ENCODE measurements at places on chromosomes 16 and 17.

GRCh38 chr16:4618645-4619418, 4.1 kb upstream of the UBALD1 start:
- no peak for DNase-seq

DNA sequence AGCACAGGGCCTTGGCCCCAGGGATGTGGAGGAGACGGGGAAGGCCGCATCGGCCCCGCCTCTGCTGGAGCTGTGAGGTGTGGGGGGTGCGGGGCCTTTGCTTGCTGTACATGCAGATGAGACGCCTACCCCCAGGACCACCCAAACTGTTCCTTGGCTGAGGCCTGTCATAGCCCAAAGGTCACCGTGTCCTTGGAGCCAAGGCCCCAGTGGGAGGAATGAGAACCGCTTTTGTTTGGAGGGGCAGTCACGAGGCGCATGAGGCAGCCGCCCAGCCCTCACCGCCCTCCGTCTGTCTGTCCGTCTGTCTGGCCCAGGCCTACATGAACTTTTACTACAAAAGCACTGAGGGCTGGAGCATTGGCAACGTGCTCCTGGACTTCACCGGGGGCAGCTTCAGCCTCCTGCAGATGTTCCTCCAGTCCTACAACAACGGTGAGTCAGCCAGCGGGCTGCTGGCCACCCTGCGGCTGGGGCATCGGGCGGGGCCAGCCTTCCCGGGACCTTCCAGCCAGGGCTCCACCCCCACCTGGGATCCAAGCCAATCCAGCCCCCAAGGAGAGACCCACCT, 8.8 kb downstream of the TAX1BP3 start:
- DNase-seq = no peak

DNA sequence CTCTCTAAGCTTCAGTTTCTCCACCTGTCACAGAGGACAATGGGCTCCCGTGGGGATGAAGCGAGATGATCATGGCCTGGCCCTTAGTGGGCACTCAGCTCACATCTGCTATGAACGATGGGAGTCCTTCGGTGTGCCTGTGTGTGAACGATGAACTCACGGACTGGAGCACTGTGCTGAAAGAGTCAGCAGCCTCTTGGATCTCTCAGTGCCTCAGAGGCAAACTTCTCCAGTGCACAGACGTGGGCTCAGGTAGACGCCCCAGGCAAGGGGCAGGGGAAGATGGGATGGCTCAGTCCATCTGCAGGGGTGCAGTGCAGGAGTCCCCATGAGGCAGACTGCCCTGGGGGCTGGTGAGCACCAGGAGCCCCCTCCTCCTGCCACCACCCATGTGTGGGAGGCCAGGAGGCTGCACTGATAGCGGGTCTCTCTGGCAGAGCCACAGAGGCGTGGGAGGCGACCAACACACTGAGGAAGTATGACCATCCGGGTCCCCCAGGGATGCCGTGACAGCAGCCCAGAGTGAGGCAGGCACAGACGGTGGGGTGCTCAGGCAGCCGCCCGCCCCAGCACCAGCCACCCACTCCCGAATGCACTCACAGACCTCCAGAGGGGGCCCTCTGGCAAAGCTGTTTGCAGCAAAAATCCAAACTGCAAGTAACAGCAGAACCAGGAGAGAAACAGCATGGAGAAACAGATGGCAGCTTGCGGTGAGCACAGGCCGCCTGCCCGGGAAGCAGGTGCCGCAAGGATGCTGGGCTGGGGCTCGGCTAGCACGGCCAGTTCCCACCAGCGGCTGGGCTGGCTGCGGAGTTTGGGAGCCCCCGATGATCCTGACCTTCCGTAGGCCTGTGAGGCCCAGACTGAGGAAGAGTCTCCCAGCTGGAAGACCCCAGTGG, 82.7 kb downstream of the RPH3AL start:
- DNase-seq = no peak

DNA sequence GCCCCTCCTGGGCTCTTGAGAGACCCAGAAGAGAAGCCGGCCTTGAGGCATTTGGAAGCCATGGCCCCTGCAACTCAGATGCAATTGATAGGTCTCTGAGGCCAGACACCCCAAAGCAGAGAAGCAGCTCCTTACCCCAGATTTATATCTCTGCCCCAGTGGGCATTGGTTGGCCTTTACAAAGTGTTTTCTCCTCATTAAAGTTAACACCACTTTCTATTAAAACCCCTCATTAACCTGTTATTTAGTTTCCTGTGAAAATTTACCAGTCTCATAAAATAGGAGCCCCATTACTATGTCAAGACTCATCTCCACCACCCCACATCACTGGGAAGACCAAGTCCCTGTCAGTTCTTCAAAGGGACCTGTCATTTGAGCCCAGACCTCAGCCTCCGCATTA, at the start of gene KRT35:
Gene KRT35 (minus strand): TSS at position 116 of the 400 bp plus-strand sequence. CDS start 54 bp downstream, at position 62.
- DNase-seq = no peak

DNA sequence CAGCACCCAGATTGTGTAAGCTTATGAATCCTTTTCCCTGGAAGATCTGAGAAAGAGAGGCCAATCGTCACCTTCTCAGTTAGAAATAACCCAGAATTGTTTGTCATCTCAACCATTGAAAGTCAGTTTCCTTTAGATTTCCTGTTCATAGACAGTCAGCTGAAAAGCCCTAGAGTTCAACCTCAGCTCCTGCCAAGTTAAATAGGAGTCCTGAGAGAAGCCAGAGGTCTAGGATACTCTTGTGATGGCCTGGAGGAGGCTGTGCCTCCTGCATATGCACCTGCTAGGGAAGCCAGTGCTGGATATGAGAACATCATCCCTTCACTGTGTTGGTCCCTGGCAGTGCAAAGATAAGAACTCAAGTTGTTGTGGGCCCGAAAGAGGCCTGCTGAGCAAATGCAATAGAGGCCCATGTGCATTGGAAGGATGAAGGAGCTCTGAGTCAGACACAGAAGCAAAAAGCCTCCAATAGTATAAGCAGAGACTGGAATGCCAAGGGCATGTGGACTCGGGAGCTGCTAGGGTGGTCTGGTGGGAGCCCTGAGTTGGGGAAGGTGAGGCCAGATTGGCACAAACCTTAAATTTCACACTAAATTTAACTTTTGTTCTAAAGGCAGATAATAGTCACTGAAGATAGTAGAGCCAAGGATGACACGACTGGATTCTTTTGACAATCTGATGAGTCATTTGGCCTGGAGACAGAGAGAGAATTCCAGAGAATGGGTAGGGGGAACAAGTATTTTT, 520.9 kb upstream of the CDH5 start:
- no peak for DNase-seq

DNA sequence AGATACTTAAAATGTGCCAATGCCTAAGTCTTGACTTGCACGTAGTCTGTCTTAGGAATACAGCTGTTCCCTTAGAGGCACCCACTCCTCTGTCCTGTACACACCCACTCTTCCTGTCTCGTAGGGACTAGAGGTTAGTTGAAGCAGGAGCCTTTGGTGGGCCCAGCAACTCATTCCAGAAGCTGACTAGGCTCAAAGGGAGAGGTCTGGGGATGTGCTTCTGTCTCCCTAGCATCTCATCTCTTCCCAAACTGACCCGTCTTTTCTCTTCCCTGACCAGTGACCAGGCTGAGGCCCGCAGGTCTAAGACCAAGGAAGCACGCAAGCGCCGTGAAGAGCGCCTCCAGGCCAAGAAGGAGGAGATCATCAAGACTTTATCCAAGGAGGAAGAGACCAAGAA, 4.2 kb downstream of the RPL19 start:
- no peak for DNase-seq

GRCh38 chr16:86306811-86307513, 203.4 kb upstream of the FOXF1 start:
- DNase-seq = no peak

DNA sequence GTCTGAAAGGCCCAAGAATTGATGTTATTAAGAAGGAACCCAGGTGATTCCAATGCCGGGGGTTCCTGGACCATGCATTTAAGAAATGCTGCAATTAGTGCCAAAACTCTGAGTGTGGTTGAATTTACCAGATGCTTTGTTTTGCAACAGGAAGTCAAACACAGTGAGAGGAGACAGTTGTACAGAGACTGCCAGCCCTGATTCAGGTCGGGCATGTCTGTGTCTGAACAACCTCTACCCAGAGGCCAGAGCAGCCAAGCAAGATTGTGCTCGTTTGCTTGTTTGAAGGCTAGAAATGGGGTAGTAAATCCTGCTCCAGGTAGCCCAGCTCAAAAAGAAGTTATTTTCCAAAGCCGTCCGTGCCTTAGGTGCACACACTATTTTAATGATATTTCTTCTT, 412.4 kb upstream of the ERCC4 start:
- DNase-seq = no peak

- no peak for DNase-seq
Observed at GRCh38 chr17:48055531-48056245, 7.5 kb downstream of the NFE2L1 start.

- DNase-seq = no peak
Observed at GRCh38 chr17:7039832-7040231, 4.0 kb downstream of the SLC16A13 start.

DNA sequence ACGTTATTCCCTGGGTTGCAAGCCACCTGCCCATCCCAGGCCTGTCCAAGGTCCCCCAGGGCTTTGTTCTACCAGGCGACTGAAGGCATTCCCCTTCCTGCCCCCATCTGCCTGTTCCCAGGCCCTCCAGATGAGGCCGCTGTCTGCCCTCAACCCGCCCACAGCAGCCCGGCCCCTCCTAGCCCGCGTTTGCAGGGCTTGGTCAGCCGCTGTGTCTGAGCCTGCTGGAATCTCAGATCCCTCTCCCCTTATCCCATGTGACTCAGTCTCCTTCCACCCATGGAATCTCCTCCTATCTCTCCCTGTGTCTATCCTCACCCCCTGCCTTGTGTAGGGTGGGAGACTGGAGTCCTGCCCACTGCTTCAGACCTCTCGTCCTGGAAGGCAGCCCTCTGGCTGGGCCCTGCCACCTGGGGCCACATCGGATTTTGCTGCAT, 186.0 kb upstream of the TNRC6C start:
- DNase-seq = peak; percentile 43

DNA sequence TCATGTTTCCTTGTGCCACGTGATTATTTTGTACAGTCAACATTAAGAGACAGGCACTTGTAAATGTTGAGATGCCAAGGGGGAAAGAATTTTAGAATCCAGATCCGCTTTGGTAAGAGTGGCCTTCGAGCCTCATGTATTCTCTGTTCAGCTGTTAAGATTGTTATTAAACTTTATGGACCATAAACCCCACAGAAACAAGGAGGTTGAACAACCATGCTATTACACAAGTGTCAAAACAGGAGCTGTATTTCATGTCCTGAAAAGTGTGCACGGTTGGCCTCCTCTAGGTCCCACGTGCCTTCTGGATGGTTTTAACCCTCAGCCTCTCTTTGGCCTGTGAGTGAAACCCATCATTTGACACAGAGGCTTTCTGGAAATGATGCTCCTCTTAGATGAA, 691.3 kb downstream of the MAF start:
- no peak for DNase-seq

GRCh38 chr17:7889166-7889955, 772 bp downstream of the CHD3 start:
- DNase-seq = no peak

DNA sequence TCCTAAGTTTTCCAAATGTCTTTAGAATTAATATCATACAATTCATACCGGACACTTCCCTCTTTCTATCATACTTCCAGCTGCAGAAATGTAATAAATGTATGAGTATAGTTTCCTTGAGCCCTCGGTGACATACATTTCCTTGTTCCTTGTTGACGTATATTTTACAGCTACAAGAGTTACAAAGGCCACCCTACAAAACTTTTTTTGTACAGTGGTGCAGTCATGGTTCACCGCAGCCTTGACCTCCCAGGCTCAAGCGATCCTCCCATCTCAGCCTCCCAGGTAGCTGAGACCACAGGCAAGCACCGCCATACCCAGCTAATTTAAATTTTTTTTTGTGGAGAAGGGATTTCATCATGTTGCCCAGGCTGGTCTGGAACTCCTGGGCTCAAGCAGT, 7.2 kb upstream of the DUS1L start:
- DNase-seq = no peak

- DNase-seq = no peak
Observed at GRCh38 chr16:81080233-81080632, 3.2 kb upstream of the C16orf46 start.

GRCh38 chr17:43308999-43309398, 75.2 kb upstream of the RNU2-1 start:
- DNase-seq = no peak

DNA sequence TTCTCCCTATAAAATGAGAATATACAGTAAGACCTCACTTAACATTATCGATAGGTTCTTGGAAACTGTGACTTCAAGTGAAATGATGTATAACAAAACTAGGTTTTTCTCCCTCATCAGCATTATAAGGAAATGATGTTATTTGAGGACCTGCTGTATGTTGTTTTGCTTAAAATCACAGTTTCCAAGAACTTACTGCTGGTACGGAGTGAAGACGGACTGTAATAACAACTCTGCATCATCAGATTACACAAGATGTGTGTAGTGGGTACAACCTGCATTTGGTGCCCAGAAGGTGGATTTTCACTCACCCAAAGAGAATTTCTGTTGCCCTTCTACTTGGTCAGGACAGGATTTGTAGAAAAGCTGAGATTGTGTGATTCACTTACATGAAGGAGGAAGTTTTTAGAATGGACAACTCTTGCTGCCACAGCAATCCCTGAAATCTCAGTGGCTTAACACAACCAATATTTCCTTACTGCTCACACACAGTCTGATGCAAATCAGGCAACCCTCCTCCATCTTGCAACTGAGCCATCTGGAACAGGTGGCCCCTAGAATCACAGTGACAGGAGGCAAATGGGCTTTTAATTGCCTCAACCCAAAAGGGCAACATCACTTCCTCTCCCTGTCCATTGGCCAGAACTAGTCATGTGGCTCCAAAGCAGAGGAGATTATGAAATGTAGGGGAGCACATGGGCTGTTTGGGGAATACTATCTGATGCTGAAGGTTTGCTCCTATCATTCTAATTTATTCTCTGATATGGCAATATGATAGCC, 67.6 kb upstream of the CACNG5 start:
- DNase-seq = no peak

- no peak for DNase-seq
Observed at GRCh38 chr17:57484826-57485565, 228.7 kb downstream of the MSI2 start.

DNA sequence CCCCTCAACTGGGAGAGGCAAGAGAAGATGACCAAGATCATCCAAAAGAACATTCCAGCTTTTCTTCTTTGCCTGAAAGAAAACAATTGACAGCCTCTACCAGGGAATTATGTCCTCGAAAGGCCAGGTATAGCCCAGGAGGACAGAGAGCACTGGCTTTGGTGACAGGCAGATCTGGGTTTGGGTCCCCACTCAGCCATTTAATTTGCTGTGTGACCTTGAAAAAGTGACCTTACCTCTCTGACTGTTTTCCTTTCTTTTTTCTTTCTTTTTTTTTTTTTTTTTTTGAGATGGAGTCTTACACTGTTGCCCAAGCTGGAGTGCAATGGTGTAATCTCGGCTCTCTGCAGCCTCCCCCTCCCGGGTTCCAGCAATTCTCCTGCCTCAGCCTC, 27.7 kb upstream of the KIFC3 start:
- DNase-seq = no peak

All from activated T-cell treated with anti-CD3 and anti-CD28 coated beads for 24 hours (primary cell).